ENCODE measurements at places on chromosomes 5 and 9.

DNA sequence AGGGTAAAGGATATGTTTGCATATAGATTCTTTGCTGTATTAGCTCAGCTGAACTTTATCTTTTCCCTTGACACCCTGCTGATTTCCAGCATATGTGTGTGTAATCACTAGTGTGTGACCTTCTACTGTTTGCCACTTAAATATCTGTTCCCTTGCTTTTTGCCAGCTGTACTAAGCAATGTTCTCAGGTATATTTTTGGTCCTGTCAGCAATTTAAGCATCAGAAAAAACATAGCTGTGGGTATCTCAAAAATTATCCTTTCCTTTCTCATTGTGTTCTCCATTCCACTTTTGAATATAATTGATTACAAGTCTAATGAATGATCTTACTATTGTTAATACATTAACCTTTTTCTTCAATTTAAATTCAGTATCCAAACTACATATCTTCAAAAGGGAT is 59.2 kb upstream of the CDH10 start:
- DNase-seq = no peak

- DNase-seq = no peak
These were observed 77.5 kb upstream of the HMHB1 start for GRCh38 chr5:143734456-143734780.

DNA sequence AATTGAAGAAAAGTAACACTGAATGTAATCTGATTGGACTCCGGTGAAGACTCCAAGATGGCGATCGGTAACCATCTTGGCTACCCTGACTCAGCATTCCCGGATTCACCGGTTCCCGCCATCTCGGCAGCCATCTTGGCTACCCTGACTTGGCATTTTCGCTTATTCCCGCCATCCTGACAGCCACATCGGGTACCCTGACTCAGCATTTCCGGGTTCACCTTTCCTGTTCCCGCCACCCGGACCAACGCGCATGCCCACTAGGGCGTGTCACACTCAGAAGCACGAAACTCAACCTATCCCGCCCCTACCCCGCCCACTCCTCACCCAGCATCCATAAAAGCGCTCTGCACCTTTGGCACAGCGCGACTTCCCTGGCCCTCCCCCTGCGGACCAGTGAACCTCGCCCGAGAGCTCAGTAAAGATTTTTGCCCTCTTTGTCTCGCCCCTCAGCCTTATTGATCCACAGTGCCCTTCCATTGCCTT is 17.2 kb downstream of the SPTLC1 start:
- DNase-seq = no peak

- DNase-seq = no peak
These were observed 27.0 kb downstream of the PRDM6 start for GRCh38 chr5:123116058-123116457.

DNA sequence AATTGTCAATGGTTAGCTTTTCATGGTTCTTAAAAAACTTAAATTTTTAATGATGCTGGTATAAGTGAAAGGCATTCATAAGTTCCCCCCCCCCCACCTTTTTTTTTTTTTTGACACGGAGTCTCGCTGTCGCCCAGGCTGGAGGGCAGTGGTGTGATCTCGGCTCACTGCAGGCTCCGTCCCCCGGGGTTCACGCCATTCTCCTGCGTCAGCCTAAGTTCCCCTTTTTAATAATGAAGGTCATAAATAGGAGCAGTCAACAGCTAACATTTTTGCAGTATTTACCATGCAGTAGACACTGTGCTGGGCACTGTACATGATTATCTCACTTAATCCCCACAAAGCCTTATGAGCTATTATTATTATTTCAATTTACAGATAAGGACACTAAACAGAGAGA is 556.3 kb downstream of the PDE4D start:
- no peak for DNase-seq

- no peak for DNase-seq
These were observed 34.8 kb downstream of the FBXO38 start for GRCh38 chr5:148418511-148418910.

Measured in NCI-H1930 (cell line).